ENCODE measurements at places on chromosomes 4 and X. TPM values are rescaled to one million over a fixed set of nuclear protein-coding genes. Genes with fewer than 3 reads are reported as not detected.

CAPN6 gene
- total RNA-seq, result 2.8 TPM

- DNase-seq, result no peak
Observed at GRCh38 chr4:814312-814850, 11.5 kb downstream of the CPLX1 start.

GRCh38 chr4:153156263-153156662 is 48.0 kb upstream of the TRIM2 start:
- no peak for DNase-seq

FHL1 gene
- 98.6 TPM for total RNA-seq

CD40LG gene
- not detected for total RNA-seq

- DNase-seq, result no peak
Observed at GRCh38 chrX:48813644-48814043, 11.8 kb downstream of the HDAC6 start.

Measured in testis (tissue), 5 donors.